ENCODE measurements at places on chromosomes 12 and 14.

DNA sequence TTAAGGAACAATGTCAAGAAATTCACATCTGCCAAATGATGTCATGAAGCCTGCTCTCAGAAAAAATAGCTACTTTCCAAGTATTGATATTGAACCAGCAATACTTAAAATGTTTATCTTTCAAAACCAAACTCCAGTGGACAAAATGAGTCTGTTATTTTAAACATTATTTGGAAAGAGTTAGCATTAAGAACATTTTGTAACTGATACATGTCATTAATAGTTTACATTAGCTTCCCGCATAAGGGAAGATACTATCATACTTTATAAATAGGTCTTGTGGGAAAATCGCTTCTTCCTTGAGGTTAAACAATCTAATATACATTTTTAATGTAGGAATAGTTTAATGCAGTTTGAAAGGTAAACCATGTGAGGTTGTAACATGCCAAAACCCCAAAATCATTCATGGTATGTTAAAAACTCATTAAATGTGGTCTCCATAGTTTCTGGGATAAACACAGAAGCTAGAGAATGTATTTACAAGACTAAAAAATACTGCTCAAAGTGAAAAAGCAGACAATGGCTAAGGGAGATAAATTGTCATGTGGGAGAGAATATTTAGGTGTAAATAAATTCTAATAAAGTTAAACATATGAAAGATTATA is 73.4 kb upstream of the ATP2B1 start:
- no peak for DNase-seq

- DNase-seq, result no peak
These were observed 170.2 kb downstream of the BCAT1 start for GRCh38 chr12:24778486-24779304.

- DNase-seq, result no peak
These were observed 43.4 kb upstream of the PWP1 start for GRCh38 chr12:107642240-107642639.

DNA sequence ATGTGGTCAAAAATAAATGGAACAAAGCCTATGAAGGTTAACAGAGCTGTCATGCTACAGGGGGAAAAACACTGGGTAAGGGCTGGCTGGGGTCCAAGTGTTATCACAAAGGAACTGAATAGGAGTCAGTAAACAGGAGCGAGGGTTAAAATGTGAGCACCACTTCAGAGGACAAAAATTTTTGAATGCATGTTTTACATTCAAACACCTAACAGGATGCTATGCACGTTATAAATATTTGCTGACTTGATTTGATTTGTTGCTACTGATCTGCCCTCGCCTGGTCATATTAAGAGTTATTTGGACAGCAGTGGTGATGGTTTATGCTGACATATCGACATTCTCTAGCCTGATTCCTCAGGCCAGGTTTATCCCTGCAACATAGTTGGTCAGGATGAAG is 7.4 kb upstream of the KTN1 start:
- no peak for DNase-seq

GRCh38 chr12:88303335-88303734 is 161.2 kb downstream of the TMTC3 start:
- DNase-seq, result no peak

DNA sequence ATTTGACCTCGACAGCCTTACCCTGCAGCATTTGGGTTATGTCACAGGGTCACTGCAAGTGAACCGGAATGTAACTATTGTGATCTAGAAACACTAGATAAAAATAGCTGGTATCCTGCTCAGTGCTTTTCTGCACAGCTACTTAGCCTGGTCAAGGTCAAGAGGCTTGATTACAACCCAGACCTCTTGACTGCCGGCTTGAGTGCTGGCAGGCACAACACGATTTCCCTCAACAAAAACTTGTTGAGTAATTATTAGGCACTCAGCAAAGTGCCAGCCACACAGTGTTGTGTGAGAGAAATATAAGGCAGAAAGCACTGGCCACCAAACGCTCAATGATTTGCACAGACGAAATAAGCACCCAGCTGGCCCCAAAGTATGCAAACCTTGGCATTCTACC is 156.7 kb downstream of the NUAK1 start:
- DNase-seq, result no peak

GRCh38 chr12:6632026-6632983 is 3.5 kb downstream of the LPAR5 start:
- DNase-seq, result no peak

DNA sequence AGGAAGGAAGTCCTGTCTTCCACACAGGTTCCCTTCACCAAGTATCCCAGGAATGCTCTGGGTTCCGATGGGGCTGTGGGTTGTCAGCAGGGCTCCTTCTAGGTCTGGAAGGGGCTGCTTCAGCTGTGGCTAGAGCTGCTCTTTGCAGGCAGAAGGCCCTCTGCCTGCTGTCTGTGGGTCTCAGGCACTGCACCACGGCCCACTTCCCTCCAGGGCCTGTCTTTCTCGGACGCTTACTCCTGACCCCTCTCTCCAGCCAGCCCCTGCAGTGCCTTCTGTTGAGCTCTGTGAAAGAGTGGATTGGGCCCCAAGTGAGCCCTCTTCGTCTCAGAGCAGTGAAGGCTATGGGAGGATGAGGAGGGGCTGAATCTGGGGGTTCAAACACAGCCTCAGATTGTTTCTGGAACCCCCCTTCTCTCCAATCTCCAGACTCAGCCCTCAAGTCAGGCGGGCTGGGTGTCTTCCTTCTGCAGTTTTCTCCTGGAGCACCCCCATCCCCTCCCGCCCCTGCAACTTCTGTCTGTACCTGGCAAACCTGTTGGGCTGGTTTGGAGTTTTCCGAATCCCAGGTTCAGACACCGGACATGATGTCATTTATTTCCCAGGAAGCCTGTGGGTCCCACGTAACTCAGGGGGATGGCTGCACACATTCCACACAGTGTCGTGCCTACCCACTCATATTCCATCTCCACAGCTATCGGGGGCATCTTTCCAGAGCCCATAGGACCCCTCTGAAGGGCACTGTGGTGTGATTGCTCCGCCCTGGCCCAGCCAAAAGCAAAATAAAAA is 24.9 kb upstream of the SPPL3 start:
- DNase-seq, result no peak

- no peak for DNase-seq
These were observed 1.4 kb upstream of the PTPRQ start for GRCh38 chr12:80442426-80443222.

DNA sequence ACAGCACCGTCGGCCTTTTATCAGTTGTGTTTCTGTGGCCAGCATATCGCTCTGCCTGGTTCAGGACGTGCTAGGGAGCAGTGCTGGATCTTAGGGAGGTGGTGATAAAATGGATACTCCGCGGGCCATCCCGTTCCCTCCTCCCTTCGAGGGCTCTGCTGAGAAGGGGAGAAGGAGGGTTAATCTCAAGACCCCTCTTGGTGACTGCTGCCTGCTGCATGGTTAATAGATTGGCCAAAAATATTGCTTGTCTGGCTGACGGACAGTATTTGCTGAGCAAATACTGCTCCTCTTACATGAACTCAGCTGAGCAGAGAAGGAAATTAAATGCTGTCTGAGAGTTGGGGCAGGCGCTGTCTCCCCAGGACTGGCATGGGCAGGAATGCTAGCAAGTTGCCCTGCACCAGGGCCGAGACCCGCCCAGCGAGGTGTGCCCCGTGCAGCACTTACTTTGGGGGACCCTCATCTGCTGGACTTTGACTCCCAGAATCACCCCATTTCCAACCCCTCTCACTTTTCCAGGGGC is 1.2 kb downstream of the FBRSL1 start:
- DNase-seq, result no peak

DNA sequence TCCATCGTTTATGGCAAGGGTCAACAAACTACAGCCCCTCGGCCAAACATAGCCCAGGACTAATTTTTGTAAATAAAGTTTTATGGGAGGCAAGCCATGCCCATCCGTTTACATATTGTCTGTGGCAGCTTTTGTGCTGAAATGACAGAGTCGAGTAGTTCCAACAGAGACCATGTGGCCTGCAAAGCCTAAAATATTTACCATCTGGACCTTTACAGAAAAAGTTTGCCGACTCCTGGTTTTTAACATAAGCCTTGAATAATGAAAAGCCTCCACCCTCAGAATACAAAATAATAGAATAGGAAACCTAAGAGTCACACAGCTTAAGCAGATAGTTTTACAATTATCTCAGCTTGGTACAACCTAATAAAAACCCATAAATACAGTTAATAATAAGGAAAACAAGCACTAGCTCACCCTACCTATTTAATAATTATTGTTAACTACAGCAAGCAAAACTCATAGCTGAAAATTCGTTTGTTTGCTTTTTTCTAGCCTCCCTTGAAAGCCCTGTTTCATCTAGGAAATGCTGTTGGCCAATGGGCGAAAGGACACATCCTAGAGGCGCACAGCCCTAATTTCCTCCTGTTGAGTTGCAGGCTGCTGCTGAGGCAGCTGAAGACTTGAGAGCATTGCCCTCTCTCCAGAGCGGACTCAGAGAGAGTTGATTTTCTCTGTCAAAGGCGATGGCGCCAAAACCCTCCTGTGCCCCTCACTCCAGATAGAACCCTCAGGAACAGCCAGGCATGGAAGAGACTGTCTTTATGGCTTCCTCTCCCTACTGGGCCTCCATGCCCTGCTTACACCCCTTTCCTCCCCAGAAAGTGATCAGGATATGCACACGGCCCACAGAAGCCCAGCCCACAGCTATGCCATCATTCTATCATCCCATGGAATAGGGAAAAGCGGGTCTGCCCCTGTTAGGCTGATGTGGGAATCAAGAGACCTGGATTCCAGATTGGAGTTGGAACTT is 107.2 kb downstream of the DPF3 start:
- DNase-seq, result no peak

DNA sequence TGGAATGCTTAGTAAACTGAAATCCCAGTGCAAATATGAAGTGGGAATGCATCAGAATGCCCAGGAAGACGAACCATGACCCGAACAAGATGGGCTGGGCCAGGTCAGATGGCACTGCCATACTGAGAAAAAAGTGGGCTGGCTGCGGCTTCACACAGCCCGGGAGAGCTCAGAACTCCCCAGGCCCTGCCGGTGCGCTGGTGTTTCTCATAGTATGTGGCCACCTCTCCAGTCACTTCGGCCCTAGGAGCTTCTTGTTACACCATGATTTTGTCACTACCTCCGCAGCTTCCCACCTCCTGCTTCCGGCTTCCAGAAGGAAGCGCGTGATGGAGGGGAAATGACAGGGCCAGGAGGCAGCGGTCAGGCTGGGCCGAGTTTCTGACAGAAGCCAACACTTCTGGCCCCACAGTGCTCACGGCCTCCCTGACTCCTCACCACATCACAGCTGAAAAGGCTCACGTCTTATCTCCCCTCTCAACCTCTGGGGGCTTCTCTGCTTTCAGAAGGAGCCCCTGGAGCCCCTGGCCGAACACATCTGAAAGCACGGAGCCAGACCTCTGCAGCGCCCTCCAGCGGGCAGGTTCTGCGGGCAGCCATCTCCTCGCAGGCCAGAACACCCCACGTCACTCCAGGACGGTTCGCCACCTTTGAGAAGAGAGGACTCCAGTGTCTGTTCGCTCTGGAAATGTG is 30.7 kb downstream of the DAD1 start:
- peak; percentile 44 for DNase-seq

GRCh38 chr14:23137813-23138535 is 18.9 kb upstream of the CEBPE start:
- DNase-seq, result no peak

DNA sequence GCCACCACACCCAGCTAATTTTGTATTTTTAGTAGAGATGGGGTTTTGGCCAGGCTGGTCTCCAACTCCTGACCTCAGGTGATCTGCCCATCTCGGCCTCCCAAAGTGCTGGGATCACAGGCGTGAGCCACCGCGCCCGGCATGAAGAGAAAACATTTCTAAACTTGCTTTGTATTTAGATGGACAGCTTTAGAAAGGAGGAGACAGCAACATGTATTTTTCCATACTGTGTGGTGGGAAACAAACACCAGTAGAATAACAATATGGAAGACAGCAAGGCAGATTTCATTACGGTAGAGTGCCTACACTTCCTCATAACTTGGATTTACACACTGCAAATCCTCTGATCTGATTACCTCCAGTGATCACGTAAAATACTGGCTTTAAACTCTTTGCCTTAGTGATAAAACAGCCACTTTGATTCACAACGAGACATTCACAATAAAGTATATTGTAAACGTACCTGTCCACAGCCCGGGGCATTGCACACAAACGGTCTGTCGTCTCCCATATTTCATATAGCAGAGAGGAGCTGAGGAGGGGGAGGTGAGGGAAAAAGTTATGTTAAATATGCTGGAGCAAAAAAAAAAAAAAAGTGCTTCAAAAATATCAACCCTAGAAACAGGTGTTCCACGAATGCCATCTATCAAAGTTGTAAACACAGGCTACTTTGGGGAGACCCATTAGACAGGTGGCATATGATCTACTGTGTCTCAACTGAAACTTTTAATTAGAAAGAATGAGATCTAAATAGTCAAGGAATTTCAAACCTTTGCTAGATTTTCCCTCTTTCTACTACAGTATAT is 25.5 kb downstream of the ATF7 start:
- DNase-seq, result no peak

DNA sequence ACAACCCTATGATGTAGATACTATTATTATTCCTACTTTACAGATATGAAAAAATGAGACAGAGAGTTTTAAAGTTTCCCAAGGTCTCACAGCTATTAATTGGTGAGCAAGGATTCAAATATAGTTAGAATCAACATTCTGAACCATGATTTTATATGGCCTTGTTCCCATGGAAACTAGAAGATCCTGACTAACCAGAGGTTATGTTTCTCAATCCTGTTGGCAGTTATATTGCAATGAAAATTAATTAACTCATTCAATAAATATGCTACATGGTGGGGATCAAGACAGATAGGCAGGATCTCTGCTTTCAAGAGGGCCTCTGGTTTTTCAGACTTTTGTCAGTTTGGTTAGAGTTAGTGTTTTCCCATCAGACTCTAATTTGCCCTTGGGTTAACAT is 9.3 kb upstream of the FUT8 start:
- DNase-seq, result no peak

- no peak for DNase-seq
These were observed 2.1 kb upstream of the NDRG2 start for GRCh38 chr14:21026988-21027315.

DNA sequence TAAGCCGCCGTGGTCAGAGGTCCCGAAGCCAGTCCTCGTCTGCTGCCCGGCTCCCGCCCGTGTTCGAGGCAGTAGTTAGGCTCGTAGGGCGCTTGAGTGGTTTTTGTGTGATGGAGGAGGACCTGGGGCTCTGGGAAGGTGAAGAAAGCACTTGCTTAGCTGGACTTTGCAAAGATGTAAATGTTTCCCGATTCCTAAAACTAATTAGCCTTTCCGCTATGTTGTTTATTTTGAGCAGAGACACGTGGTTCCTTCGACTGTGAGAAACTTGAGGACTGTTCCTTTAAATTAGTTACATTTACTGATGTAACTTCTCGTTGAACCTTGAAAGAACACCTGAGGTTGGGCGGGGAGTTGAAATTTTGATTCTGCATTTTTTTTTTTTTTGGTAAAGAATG is 33.9 kb downstream of the MIA2 start:
- no peak for DNase-seq

- no peak for DNase-seq
These were observed 96.3 kb downstream of the ITPK1 start for GRCh38 chr14:93019367-93019843.

- no peak for DNase-seq
These were observed 654.8 kb upstream of the MIS18BP1 start for GRCh38 chr14:45907782-45908181.

- no peak for DNase-seq
These were observed 12.9 kb downstream of the CREBL2 start for GRCh38 chr12:12624498-12624992.

GRCh38 chr14:100575266-100575995 is 11.8 kb downstream of the BEGAIN start:
- no peak for DNase-seq

GRCh38 chr12:49543221-49543913 is 4.5 kb downstream of the KCNH3 start:
- DNase-seq, result no peak

Measured in T follicular helper cell (primary cell).